ENCODE measurements at places on chromosomes 11 and 22.

GRCh38 chr22:49368221-49368975 lies 459.3 kb downstream of the BRD1 start:
- DNase-seq = no peak

- no peak for DNase-seq
Measured at GRCh38 chr22:46162771-46163556, 12.6 kb downstream of the PPARA start.

GRCh38 chr11:72432347-72433287 lies 1.7 kb downstream of the CLPB start:
- DNase-seq = no peak

DNA sequence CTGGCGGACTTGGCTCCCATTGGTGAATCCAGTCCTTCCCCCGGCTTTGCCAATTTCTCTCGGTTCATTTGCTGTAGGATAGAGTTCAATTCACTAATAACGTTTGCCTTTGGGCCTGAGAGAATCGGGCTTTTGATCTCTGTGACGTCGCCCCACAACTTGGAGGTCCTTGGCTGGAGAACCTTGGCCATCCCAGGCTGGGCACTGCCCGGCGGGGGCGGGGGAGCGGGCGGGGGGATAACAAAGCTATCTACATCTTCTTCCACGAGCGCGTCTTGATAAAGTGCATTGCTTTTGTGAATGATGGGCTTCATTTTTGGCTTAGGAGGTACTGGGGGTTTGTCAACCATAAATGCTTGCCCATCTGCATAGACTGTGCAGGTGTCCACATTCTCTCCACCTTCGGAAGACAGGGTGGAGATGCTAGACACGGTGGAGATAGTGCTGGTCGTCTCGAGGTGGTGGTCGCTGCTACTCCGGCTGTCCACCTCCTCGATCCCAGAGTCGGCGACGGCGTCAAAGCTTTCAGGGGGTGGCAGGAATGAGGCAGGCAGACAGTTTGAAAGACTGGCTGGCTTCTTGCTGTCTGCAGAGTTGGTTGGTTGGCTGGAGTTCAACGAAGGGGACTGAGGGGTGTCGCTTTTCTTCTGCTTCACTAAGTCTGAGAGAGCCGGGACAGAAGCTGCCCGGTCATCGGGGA lies 87.1 kb downstream of the CTTN start:
- no peak for DNase-seq

GRCh38 chr11:15289723-15290122 lies 175.0 kb downstream of the INSC start:
- no peak for DNase-seq

- DNase-seq = no peak
Measured at GRCh38 chr11:126864934-126865333, 135.6 kb downstream of the KIRREL3 start.

DNA sequence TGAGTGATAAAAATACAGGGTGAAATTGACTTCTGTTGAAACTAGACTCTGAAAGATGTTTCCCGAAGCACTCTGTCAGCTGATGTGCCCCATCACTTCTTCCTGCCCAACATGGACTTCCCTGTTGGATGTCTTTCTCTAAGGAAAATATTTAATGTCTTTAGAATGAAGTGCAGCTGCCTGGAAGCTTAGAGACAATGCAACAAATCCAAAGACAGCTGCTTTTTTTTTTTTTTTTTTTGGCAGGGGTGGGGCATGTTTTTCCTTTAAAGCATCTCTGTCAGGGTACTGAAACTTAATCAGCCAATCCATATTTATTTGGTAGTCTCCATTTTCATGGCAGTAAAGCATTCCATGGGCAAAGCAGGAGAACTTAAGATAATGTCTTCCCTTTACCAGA lies 5.9 kb downstream of the JAM3 start:
- DNase-seq = no peak

GRCh38 chr11:134644476-134645456 lies 232.7 kb upstream of the B3GAT1 start:
- no peak for DNase-seq

DNA sequence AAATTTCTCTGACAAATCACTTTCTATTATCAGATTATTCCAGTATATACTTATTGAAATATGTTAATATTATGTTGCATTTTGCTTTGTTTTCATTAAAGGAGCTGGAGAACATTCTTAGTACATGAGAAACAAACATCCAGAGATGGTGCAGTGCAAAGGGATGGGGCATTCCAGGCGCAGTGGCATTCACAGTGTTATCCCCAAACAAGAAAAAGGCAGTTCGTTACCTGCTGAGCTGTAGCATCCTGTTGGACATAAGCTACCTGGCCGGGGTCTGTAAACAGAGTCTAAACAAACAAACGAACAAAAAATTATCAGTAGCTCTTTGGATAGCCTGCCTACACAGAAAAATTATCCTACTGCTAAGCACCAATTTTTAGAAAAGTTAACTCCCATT lies 47.4 kb downstream of the PRDM10 start:
- DNase-seq = no peak

DNA sequence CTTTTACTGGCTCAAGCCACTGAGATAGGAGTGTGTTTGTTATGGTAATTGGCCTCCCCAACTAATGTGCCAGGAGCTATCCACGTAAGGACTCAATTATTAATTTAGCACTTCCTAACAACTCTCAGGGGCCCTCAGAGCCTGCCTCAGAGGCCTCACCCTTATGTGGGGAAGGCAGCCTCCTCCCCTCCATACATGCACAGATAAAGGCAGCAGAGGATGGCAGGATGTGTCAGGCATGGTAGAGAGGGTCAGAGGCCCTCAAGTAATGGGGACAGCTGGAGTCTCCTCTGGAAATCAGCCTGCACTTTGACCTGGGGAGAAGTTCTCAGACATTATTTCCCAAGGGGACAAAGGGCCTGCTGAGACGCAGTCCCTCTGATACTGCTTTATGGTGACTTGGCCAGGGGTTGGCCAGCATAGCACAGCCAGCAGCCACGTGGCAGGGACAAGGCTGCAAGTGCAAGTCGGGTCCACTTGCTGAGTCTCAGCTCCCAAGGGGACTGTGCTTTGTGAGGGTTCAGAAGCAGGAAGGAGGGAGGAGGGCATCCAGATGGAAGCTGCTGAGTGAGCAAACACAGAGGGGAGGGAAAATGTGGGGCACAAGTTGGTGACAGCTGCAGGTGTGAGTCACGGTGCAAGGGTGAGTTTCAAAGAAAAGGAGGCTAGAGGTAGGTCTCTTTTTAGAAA lies 17.0 kb downstream of the MOGAT2 start:
- DNase-seq = no peak

DNA sequence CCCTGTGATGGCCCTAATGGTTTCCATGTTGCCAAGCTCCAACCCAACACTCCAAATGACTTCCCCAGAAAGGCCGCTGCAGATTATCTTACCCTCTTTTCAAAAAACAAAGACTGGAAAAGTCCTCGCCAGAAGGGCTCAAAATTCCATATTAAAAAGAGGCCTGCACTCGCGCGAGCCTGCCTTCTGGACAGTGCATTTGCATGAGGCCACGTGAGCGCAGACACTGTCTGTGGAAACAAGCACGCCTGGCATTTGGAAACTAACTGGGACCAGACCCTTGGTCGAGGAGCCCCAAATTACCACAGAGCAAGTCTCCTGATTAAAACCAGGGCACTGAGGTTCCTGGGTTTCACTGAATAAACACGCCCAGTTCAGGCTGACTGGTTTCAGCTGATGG lies 42.9 kb downstream of the ABTB2 start:
- DNase-seq = no peak

DNA sequence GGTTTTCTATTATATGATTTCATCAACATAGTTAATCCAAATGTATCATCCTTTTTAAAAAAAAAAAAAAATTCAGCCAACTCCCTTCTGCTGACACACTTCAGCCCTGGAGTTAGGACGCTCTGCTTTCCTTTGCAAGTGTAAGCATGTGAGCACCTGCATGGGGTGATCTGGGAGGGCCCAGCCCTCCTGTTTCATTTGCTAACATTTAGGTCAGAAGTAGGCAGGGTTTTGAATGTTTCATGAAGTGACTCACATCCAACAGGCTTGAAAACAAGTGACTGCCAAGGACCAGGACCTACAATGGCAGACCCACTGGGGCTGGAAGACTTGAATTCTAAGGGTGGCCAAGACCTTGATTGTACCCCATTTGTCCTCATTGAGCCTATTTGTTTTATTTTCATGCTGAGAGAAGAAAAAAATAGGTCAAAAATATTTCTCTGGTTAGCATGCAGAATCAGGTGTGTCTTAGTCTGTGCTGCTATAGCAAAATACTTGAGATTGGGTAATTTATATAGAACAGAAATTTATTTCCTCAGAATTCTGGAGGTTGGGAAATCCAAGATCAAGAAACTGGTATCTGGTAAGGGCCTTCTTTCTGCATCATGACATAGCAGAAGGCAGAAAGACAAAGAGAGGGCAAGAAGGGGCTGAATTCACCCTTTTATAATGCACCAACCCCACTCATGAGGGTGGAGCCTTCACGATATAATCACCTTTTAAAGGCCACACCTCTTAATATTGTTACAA lies 137.6 kb downstream of the CD44 start:
- peak; percentile 72 for DNase-seq

DNA sequence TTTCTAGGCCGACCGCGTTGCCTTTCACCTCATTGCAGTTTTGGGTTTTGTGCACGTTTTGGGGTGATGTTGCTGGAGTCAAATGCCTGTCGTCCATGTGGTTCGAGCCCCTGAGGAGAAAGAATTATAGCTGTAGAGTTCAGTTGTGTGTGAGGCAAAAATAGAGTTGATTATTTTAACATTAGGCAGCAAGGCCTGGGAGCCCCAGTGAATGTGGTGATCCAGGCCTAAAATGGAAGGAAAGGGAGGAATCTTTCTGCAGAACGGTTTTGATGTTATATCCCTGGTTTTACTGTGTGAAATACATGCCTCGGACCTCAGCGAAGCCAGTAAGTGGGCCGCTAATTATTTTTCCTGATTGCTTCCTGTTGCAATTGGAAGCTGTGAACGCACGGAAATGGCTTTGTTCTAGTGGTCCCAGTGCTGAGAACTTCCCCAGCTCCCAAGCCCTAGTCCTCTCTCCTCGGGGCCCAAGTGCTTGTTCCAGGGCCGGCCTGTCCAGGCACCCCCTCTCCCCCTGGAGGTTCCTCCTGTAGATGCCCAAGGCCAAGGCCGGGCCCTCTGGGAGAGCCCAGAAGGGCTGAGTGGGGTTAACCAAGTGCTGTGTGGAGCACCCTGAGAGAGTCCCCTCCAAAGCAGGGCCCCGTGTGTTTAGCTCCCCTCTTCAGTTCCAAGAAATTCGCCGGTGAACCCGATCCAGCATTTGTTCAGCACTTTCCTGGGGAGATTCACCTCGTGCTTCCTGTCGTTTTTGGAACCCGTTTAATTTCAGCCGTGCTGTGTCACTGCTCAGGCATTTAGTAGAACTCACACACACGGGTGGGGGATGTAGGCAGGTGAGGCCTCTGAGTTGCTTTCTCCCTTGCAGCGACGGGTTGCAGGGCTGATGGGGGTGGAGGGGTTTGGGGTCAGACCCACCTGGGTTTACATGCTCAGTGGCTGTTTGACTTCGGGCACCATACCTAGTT lies 2.1 kb downstream of the LRP5 start:
- DNase-seq = no peak

- DNase-seq = no peak
Measured at GRCh38 chr11:117374316-117375055, 46.8 kb downstream of the CEP164 start.

DNA sequence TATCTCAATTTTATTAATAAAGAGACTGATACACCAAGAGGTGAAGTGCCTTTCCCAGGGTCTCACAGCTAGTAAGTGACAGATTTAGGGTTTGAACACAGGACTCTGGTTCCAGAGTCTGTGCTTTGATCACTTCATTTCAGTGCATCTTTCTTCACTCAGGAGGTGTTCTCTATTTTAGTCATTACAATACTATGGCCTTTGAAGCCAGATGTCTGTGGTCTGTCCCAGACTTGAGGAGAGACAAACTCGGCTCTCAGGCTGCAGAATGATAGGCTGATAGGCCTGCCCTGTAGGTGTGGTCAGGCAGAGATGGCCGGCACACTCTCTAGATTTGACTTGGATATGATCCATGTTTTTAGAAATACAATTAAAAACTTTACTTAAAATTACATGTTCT lies 478.5 kb upstream of the CCDC90B start:
- no peak for DNase-seq

DNA sequence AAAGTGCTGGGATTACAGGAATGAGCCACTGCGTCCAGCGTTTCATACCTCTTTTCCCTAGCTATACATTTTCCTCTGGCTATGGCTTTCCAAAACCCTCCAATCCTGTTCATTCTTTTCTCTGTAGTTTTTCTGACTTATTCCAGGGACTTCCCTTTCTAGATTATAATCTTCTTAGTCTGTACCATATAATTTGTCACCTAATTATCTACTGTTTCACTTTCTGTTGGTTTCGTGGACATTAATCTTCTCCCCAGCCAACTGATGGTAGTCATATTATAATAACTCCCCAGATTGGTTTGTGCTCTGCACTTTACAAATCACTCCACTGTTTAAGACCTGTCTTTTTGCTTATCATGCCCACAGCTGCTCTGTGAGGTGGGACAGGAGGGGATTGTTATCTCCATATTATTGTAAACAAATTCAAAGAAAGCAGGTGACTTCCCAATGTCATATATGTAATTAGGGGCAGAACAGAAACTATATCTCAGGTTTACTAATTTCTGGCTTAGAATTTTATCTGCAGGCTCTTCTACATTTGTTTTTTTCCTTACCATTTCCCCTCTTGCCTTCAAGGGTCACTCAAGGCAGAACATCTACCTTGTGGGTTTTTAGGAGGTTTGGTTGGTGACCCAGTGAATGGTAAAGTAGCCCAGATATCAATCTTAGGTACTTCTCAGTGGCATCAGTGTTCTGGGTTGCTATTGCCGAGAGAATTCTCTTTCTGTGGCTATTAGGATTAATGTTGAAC lies 23.9 kb downstream of the STIM1 start:
- no peak for DNase-seq

GRCh38 chr11:82682003-82682751 lies 51.5 kb downstream of the FAM181B start:
- DNase-seq = peak; percentile 26

GRCh38 chr11:128184981-128185380 lies 402.4 kb downstream of the ETS1 start:
- no peak for DNase-seq

DNA sequence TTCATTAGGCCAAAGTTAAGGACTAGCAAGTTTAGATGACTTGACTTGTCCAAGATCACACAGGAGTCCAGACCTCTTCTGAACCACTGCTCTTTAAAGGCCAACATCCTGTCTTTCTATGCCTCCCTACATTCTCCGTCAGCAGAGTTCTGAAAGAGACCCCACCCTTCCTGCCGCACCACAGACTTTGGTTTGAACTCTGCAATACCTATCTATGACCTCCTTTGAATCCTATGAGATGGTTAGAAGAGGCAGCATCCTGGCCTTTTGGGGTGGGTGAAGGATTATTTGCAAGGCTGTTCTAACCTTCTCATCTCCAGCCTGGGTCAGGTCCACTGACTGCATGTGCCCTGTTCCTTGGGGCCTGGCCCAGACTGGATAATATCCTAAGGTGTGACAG lies 4.3 kb upstream of the RRM1 start:
- DNase-seq = no peak

GRCh38 chr11:91998481-91998880 lies 226.1 kb upstream of the FAT3 start:
- no peak for DNase-seq

DNA sequence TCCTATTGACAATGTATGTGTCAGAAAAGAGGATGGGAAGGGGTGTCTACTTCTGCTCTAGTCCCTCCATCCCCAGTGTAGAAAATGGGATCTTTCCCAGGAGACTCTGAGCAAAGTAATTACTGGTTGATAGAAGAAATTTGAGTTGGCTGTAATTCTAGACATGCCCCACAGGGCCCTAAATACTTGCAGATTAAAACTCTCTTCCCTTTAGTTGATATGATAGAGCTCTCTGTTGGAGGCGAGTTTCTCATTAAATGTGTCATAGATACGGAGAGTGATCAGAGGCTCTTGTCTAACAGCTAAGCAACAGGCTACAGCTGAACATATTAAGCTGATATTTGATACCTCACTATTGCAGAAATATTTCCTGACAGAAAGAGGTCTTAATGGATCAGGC lies 32.9 kb downstream of the OR52E1 start:
- no peak for DNase-seq

Data from adrenal gland (tissue), 19 donors.